ENCODE measurements at places on chromosomes 3 and 15.

- no peak for DNase-seq
These were observed 38.2 kb downstream of the TMCC1 start for GRCh38 chr3:129855170-129855831.

DNA sequence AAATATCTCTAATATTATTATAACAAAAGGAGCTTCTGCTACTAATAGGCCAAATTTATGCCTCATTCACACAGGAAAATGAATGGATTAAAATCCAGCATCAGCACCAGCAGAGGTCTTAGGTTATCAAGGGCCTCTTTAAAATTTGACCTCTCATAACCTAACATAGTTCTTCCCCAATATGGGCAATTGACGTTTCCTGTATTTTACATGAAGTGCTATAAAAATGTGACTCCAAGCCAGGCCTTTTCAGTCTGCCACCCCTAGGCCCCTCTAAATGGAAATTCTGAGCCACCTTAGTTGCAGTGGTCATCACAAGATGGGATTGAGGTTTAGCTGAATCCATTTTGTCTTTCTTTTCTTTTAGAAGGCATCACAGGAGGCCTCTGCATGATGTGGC is 70.1 kb downstream of the CASR start:
- DNase-seq, result no peak

- DNase-seq, result no peak
These were observed 17.5 kb downstream of the GASK1A start for GRCh38 chr3:42996633-42997075.

DNA sequence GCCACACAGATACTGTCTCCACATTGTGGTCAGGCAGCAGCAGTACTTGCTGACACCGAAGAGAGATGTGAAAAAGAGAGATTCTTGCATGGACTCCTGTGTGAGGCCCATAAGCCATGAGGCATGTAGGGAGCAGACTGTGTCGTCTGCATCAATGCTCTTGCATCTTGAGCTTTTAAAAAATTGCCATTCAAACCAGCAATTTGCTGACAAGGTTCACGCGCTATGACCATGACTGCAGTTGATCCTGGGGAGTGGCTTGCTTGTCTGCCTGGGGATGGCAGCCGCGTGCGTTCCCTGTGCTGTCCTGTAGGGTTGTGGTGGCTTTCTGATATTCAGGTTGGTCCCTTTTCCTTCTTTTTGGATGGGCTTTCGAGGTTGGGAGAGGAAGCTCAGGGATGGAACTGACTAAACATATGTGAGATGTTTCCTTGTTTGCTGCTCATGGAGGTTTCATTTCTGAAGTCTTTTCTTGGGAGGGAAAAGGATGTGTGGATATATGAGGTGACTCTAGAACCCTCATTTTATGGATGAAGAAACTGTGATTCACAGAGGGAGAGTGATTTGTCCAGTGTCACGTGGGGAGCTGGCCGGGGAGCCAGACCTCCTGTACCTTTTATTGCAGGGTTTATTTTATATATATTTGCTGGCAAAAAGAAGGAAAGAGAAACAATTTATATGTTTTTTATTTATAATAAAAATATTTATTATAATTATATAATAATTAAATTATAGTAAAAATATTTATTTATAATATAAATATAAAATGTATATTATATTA is 48.6 kb downstream of the LPP start:
- DNase-seq, result no peak

- no peak for DNase-seq
These were observed 330.3 kb downstream of the UACA start for GRCh38 chr15:70432924-70433495.

GRCh38 chr3:150049317-150049716 is 78.6 kb upstream of the PFN2 start:
- no peak for DNase-seq

GRCh38 chr3:89116476-89116875 is 9.1 kb downstream of the EPHA3 start:
- no peak for DNase-seq

GRCh38 chr3:181921220-181921619 is 209.5 kb downstream of the SOX2 start:
- DNase-seq, result no peak

DNA sequence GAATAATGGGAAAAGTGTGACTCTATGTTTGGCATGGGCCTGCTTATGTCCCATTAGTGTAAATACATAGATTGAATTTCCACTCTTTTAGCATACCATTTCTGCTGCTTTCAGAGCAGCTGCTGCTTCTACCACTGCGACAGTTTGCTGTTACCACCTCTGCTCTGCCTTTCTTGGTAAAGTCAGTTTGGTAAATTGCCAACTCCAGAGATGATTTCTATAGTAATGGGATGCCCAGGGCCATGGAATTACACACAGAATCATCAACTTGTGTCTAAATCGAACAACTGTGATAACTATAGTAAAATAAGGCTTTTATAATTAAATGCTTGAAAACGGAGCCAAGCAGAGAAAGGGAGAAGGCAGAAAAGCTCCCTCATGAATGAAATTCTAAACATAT is 168.4 kb upstream of the VEPH1 start:
- no peak for DNase-seq

DNA sequence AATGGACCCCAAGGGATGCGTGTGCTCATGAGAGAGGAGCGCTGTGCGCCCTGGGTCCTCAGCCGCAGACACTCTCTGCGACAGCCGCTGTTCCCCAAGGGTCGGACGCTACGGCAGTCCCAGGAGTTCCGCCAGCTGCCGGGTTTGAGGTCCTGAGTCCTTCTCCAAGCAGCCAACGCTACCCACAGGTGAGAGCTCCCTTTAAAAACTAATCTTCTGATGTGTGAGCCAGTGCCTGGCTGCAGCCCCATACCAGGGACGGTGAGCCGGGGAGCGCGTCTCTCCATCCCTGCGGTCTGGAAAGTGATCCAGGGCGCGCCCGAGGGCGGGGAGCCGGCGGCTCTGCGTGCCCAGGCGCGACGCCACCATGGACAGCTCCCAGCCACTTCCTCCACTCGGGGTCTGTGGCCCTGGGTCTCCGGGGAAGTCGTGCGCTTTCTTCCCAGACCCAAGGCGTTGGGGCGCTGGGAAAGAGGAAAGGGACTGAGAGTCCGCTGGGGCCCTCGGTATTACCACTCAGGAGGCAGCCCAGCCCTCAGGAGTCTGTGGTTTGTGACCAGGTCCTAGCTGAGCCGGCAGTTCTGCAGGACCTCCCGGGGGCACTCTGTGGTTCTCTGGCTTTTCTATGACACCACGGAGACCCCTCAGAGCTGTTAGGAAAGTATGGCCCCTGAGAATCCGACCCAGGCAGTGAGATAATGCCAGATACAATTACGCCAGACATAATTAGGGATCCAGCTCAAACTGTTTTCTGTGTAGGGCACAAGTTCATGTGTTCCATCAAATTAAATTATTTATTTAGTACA is 1.4 kb downstream of the CEMIP start:
- DNase-seq, result no peak

- DNase-seq, result no peak
These were observed 19.3 kb downstream of the SLC51A start for GRCh38 chr3:196235452-196236122.

GRCh38 chr15:93449798-93450197 is 360.8 kb upstream of the RGMA start:
- DNase-seq, result no peak

DNA sequence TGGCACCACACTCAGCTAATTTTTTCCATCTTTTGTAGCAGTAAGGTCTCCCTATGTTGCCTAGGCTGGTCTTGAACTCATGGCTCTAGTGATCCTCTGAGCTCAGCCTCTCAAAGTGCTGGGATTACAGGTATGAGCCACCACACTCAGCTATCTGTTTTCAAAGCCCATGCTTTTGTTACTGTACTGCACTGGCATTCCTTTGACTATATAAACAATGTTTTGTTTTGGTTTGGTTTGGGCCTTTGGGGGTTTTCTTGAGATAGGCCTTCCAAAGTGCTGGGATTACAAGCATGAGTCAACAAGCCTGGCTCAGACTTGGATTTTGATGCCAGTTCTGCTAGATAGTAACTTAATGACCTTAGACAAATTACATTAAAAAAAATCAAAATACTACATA is 89.7 kb upstream of the GK5 start:
- DNase-seq, result no peak

DNA sequence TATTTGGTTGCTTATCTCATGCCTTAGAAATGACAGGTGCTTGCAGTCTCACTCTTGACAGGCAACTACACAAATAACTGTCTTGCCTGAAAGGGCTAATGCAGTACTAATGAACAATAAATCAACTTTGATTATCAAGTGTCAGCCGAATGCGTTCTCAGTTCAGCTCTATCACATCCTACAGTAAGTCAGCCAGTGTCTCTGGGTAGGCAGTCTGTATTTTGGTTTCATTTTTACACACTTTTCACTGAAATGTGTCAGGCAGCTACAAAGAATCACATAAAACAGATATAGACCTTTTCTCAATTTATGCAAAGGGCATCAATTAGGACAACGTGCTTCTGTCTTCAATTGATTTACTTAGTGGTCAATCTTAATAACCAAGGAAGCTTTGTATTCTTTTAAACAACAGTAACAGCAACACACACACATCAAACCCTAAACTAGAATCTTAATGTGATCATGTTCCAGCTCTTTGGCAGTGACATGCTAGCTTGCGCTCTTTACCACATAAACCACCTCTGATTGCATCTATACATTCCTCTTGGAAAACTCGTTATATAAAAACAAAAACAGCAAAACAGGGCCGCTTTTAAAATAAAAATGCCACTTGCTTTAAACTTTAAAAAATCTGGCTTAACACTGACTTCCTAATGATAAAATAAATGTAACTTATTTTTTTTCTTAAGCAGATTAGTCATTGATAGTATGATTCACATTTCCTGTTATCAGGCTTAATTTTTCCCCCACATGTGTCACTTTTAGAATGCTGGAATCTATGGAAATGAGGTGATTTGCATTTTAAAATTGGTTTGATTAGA is 520.4 kb downstream of the FOXP1 start:
- DNase-seq, result no peak

- no peak for DNase-seq
These were observed 90.4 kb upstream of the ASB14 start for GRCh38 chr3:57382933-57383332.

GRCh38 chr3:71142441-71143161 is 440.9 kb downstream of the FOXP1 start:
- no peak for DNase-seq

All from stimulated activated CD8-positive, alpha-beta memory T cell treated with anti-CD3 and anti-CD28 coated beads, Interleukin-2, amount 100 ng/mL, for 1 hour (primary cell).